ENCODE measurements at places on chromosomes 6 and 20. TPM values are rescaled to one million over a fixed set of nuclear protein-coding genes. Genes with fewer than 3 reads are reported as not detected.

SRMS gene
- not detected for total RNA-seq

PPP1R14C gene
- total RNA-seq: 7.8 TPM

OPN5 gene
- total RNA-seq: 0.10 TPM

BPIFA1 gene
- total RNA-seq: not detected

ZDHHC14 gene
- total RNA-seq: 12.3 TPM

SLC24A3 gene
- 17.5 TPM for total RNA-seq

VGLL2 gene
- 0.11 TPM for total RNA-seq

TNNC2 gene
- 1.1 TPM for total RNA-seq

CD83 gene
- 44.7 TPM for total RNA-seq

KIF6 gene
- total RNA-seq: 2.0 TPM

EYA2 gene
- total RNA-seq: 10.7 TPM

PLCG1 gene
- total RNA-seq: 129 TPM

NKAIN2 gene
- 16.3 TPM for total RNA-seq

MUC22 gene
- not detected for total RNA-seq

LMBRD1 gene
- total RNA-seq: 109 TPM

PRKN gene
- total RNA-seq: 7.9 TPM
